ENCODE measurements at places on chromosomes 2 and 18.
A peak's percentile ranks its signal among the peaks of the same experiment; 100 is the strongest.

DNA sequence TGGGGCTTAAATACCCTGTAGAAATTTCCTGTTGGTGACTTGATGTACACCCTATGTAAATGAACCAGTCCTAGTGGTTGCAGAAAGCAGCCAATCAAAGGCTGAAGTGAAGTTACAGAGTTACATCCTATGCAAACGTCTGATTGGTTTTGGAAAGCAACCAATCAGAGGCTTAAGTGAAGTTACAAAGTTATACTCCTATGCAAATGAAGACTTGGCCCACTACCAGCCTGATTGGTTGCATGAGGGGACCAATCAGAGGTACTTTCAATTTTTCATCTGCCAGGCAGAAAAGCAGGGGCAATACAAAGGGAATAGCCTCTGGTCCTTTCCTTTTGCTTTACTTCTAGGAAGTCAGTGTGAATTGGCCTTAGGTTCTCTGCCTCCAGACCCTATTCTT is 13.6 kb upstream of the ZNF397 start:
- DNase-seq = no peak

DNA sequence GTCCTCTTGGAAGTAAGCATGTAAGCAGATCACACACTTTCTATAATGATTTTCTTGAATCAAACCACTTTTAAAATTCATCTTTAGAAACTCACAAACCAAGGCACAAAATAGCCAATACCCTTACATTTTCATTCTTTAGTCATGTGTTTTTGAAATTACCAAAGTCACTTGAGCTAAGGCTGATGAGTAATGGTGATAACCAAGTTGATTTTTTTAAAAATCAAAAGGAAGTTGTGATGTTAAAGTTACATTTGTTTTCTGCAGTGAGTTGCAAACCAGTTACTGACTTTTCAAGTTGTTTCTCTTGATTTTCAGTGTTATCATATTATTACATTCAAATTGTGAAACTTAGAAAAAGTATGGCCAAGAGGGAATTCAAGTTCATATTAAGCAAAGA is 21.5 kb upstream of the IL18RAP start:
- DNase-seq = no peak

DNA sequence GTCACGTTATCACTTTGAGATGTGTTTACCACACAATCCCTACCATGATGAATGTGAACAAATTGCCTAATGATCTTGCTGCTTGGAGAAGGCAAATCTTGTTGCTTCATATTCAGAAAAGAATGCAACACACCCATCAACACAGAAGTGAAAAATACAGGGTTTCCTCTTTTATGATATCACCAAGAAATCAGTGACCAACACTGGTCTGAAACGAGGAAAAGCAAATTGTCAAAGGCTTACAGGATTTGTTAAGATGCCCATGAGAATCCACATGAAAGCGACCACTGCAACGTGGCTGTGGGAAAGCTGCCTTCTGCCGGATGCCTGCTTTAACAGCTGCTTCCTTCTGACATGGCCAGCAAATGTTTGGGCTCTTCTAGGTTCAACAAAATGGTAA is 397.6 kb upstream of the LRATD1 start:
- DNase-seq = no peak

- DNase-seq = no peak
Measured at GRCh38 chr2:191190861-191191552, 40.2 kb upstream of the STAT4 start.

DNA sequence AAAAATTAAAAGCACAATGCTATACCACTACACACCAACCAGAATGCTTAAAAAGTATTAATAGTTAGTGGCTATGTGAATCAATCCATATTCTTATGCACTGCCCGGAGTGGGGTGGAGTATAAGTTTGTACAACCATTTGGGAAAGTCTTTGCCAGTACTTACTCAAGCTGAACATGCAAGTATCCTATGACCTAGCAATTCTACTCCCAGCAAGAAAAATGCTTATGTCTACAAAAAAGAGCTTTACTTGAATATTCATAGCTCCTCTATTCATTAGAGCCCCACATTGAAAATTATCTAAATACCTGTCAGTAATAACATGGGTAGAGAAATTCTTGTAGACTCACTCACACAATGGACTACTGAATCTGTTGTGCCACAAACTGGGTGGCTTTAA is 21.4 kb upstream of the CNOT11 start:
- DNase-seq = no peak

DNA sequence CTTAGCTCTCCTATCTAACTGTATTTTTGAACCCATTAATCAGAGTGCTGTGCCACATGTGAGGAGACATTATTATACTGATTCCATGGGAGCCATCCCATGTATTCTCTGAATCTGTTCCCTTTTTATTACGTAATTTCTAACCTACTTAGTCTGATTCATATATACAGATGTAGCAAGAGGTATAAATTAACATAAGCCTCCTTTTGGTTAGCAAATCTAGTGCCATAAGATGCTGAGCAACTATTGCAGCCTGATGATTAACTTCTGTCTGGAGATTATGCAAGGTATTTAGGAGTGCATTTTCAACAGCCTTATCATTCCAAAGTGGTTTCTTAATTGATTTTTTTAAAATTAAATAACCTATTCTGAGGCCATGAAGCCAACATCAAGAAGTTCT is 114.1 kb upstream of the MSH2 start:
- DNase-seq = no peak

- DNase-seq = no peak
Measured at GRCh38 chr18:34261865-34262780, 37.4 kb upstream of the NOL4 start.

DNA sequence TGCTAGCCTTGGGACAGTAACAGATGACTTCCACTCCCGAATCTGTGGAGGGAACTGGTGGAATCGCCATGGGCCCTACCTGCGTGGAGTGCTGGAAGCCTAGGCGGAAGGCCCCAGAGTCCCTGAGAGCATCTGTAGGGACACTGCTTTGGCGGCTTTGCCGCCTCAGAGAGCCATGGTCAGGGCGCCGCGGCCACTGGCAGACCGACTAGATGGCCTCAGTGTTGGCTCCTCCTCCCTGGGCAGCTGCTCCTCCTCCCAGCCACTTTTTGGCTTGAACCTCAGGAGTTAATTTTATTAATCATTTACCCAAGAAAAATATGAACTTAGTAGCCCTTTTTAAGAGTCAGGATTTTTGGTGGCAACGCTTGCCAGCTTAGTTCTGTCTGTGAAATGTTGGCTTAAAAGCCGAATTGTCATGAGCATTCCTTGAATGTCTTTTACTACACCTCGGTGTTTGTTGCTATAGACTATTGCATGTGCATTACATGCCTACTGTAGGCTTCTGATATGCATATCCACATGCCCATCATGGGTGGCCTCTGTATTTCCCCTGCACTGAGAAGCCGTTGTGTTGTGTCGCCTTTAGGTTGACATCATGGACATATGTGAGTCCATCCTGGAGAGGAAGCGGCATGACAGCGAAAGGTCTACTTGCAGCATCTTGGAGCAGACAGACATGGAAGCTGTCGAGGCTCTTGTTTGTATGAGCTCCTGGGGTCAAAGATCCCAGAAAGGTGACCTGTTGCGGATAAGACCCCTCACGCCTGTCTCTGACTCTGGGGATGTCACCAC is 2.4 kb downstream of the KLF11 start:
- no peak for DNase-seq

DNA sequence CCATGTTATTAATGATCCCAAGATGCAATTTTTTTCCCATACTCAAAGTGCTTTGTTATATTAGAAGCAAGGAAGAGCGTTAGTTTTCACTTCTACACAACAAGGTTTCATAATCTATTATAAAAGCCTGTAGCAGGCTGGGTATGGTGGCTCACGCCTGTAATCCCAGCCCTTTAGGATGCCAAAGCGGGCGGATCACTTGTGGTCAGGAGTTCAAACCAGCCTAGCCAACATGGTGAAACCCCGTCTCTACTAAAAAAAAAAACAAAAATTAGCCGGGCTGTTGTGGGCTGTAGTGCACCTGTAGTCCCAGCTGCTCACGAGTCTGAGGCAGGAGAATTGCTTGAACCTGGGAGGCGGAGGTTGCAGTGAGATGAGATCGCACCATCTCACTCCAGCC is 19.0 kb upstream of the SERPINB2 start:
- DNase-seq = no peak

GRCh38 chr2:13649918-13650317 is 933.2 kb downstream of the TRIB2 start:
- no peak for DNase-seq

DNA sequence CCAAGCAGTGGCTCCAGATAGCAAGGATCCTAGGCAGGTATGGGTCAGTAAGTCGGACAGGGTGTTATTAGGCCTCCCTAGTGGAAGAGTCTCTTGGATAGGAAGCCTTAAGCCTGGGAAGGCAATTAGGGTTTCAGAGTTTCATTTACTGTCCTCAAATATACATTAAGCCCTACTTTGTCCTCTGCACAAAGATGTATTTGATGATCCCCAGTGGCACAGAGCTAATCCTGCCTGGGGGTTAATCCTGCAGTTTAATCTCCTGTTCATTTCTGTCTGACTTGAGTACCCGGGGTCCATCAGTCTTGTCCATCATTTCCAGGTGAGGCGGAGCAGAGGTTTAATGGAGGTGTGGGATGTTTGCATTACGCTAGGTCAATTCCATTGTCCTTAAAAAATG is 62.0 kb downstream of the MTCL1 start:
- no peak for DNase-seq

DNA sequence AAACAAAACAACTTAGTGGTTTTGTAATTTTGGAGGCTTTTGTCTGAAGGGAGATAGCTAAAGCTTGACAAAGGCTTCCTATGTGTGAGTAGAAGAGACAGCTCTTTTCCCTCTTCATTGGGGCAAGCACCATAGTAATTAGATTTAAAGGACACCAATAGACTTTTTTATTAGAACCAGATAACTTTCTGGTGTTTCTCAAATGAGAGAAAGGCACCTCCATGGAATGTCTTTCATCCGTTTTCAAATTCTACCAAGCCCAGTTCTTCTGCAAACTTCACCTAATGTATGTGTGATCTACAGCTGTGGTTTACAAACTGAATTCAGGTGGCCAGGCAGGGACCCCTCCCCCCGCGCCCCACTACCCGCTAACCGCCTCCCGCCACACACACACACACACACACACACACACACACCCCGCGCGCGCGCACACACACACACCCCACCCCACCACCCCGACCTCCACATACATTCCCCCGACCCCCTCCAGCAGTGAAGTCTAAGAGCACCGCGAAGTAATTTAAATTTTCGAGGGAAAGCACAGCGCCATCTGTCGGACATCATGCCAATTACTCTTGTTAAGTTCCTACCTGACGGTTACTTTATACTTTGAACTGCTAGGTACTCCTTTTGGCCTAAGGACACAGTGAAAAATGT is 31.6 kb upstream of the PPP1R1C start:
- peak; percentile 58 for DNase-seq

GRCh38 chr2:235666213-235666781 is 172.5 kb downstream of the AGAP1 start:
- peak; percentile 60 for DNase-seq

DNA sequence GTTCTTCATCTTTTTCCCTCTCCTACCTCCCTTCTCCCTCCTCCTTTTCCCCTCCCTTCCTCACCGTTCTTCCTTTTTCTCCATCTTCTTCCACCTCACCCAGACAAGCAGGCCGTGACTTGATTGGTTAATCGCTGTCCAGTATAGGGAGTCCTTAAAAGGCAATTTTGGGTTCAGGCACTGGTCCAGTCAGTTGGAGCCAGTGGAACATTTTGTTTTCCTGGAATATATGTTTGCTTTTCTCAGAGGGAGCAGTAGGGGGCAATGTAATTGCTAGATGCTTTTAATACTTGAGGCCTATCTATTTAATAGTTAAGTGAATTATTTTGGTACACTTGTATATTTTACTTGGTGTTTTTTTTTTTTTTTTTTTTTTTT is 15.0 kb downstream of the ELAC1 start:
- no peak for DNase-seq

DNA sequence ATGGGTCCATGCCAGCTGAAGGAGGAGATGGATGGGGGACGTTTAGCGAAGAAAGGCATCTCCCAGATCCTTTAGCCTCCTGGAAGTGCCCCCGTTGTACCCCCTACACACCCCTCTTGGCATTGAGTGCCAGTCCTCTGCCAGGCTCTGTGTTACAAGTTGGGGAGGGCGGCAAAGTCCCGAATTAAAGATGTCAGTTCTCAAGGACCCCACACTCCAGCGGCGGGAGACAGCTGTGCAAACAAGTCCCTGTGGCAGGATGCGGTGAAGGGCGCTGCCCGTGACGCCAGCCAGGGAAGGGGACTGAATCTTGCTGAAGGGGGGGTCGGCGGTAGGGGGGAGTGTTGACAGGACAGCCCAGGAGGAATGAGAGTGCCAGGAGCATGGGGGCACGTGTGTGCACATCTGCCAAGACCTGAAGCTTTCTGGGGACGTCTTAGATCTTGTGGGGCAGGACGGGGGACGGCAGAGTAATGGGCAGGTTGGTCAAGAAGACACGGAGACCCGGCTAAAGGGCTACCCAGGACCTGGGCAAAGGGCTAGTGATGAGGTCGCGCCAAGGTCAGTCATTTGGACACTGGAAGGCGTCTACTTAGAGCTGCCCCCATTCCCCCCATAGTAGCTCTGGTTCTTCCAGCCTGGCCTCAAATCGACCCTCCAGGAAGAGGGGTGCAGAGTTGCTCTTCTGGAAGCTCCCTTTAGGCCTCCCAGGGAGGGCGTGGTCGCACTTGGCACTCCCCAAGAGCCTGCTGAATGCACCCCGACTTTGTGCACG is 2.8 kb upstream of the CTDSP1 start:
- peak; percentile 85 for DNase-seq

- no peak for DNase-seq
Measured at GRCh38 chr18:3455907-3456685, 6.1 kb downstream of the TGIF1 start.

DNA sequence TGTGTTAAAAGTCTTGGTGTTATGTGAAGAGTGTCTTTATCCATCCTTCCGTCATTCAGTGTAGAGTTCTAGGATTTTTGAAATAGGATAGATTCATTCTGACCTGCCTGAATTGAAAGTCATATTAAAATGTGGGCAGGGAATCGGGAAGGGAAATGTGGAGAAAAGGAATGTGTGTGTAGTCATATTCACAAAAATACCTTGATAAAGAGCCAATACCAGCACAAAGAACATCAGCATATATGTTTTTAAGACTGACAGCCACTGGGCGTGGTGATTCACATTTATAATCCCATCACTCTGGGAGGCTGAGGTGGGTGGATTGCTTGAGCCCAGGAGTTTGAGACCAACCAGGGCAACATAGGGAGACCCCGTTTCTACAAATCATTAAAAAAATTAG is 188.1 kb downstream of the CAMKMT start:
- DNase-seq = no peak

DNA sequence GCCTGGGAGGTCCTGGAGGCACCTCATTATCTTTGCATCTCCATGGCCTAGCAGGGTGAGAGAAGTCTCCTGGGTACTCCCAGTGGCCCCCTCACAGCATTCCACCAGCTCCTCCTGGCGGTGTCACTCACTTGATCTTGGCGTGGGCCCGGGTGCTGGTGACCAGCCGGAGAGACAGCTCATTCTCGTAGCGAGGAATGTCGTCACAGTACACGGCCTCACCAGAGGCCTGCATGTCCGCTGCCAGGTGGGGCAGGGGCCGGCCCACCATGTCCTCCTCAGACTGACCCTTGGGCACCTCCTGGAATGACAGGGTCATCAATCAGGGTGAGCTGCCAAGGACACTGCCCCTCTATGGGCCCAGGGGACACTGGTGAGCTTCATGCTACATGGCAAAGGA is 42.4 kb downstream of the XDH start:
- no peak for DNase-seq

Data from CD4-positive, alpha-beta T cell treated with Interleukin-1 beta for 1 hour (primary cell).